ENCODE measurements at places on chromosomes 2 and 18.
A peak's percentile ranks its signal among the peaks of the same experiment; 100 is the strongest.

GRCh38 chr2:61949458-61949713 lies 43.9 kb downstream of the COMMD1 start:
- H3K4me3 ChIP-seq, result no peak overlapping the region
- H3K27ac ChIP-seq, result peak overlapping the region; percentile 29
- H3K27me3 ChIP-seq, result no peaks in the 10 kb centered on the region
- H3K36me3 ChIP-seq, result no peaks in the 10 kb centered on the region
- H3K4me1 ChIP-seq, result no peaks in the 10 kb centered on the region

DNA sequence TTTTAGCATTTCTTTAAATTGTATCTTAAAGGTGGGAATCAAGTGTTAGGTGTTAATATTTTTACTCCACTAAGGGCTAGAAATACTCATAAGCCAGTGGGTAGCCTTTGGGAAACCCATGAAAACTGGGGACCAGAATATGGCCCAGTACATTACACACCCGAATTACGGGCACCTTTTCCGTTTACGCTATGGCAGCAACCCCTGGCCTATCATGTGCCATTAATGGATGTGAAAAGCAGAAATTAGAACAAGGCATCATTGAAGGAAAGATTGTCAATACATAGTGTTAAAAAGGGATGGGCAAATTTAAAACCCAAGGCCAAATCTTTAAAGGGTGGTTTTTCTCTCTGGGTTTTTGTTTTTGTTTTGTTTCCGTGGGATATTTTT lies 781 bp downstream of the FARP2 start:
- H3K4me3 ChIP-seq, result peak overlapping the region; percentile 99
- no peak for DNase-seq
- no peaks in the 10 kb centered on the region for H3K36me3 ChIP-seq
- H3K27me3 ChIP-seq, result no peaks in the 10 kb centered on the region
- peak overlapping the region; percentile 83 for H3K27ac ChIP-seq
- no peaks in the 10 kb centered on the region for H3K4me1 ChIP-seq

GRCh38 chr2:235032949-235033348 lies 81.1 kb downstream of the SH3BP4 start:
- no peak overlapping the region for H3K27ac ChIP-seq
- H3K36me3 ChIP-seq, result no peaks in the 10 kb centered on the region
- H3K4me1 ChIP-seq, result no peaks in the 10 kb centered on the region

DNA sequence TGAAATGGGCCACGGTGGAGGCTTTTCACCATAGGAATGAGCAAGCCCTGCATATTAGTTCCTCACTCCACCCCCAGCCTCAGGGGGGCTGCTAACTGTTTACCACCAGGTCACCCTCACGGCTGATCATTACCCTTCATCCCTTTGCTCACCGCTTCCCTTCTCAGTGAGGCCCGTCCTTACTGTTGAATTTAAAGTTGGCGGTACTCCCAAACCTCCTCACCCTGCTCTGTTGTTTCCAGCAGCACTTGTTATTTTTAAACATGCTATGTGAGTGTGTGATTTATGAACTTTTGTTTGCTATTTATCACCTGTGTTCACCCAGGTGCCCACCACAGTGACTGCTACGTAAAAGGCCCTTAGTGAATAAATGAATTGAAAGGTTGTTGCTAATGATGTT lies 243.6 kb downstream of the ZNF407 start:
- H3K4me1 ChIP-seq, result no peaks in the 10 kb centered on the region
- H3K4me3 ChIP-seq, result no peak overlapping the region
- DNase-seq, result no peak
- no peak overlapping the region for H3K27ac ChIP-seq

- H3K4me3 ChIP-seq, result no peak overlapping the region
- DNase-seq, result no peak
- H3K27ac ChIP-seq, result no peak overlapping the region
- H3K36me3 ChIP-seq, result no peaks in the 10 kb centered on the region
- no peaks in the 10 kb centered on the region for H3K27me3 ChIP-seq
Observed at GRCh38 chr2:159176555-159176954, 109.9 kb downstream of the WDSUB1 start.

DNA sequence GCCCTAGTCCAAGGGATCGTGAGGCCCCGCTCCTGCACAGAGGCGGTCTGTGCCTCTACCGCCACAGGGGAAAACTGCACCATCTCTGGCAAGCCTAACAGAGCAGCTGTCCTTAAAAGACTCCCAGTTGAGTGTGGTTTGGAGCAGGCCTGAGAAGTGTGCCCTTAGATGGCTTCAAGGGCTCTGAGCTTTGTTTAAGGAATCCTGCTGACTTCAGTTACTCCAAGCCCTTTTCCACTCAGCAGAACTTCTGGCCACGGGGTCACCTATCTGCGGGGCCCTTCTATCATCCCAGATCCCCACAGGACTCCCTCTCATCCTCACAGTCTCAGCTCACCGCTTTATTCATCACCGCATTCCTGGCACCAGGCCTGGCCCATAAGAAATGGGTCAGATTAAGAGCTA lies 131.5 kb downstream of the CCDC74A start:
- H3K4me1 ChIP-seq, result no peaks in the 10 kb centered on the region
- H3K4me3 ChIP-seq, result no peak overlapping the region
- no peak for DNase-seq
- no peaks in the 10 kb centered on the region for H3K36me3 ChIP-seq
- no peaks in the 10 kb centered on the region for H3K27me3 ChIP-seq

DNA sequence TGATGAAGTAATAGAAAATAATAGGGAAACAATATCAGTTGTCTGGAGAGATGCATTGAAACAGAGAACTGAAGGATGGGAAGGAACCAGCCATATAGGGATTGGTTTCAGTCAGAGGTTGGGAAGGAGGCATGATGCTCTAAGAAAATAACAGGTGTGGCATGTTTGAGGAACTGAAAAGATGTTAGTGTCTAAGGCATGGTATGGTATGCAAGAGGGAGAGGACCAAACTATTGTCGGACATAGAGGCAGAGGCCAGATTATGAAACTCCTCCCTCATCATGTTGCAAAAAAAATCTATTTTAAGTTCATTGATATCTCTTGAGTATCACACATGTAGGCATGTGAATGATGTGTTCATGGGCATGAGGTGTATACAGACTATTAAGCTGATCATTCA lies 48.9 kb upstream of the EMILIN2 start:
- no peaks in the 10 kb centered on the region for H3K4me1 ChIP-seq
- no peaks in the 10 kb centered on the region for H3K36me3 ChIP-seq
- H3K4me3 ChIP-seq, result no peak overlapping the region

DNA sequence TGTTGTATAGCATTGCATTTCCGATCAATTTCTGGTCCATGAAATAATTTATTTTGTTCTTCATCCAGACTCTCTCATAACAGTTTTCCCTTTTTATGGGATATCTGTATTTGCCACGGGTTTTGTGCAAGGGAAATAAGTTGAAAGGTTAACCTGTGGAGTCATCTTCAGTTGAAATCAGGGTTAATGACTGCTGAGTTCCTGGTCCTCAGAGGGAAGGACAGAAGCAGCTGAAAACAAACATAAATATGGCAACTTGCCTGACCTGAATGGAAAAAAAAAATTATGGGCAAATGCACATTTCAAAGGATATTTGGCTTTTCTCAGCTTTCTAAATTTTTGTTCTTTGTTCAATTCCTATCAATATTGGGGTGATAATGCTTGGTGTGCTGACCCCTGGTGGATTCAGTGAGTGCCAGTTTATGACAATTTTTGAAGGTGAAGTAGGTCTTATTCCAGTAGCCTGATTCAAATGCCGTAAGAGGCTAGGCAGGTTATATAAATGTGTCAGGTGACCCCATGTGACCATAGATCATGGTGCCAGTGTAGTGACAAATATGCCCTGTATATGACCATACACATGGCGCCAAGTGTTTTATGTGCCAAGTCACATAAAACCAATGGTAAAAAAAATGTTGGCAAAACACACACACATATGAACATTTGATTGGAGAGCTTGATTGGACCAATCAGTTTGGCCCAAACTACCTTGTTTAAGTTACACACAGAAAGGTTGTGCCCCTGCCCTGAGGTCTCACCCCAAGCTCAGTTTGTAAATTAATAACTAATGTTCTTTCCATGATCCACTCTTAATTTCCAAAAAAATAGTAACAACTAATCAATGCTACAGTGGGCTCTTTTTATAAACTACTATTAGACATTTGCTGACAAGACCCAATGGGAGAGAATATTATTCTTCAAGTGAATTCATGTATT lies 47.6 kb upstream of the FAM124B start:
- no peaks in the 10 kb centered on the region for H3K36me3 ChIP-seq
- DNase-seq, result no peak
- no peaks in the 10 kb centered on the region for H3K27me3 ChIP-seq
- no peak overlapping the region for H3K4me3 ChIP-seq

- DNase-seq, result no peak
- H3K4me3 ChIP-seq, result no peak overlapping the region
- H3K27me3 ChIP-seq, result no peaks in the 10 kb centered on the region
- no peaks in the 10 kb centered on the region for H3K4me1 ChIP-seq
Observed at GRCh38 chr2:232973796-232974195, 39.3 kb downstream of the NGEF start.

DNA sequence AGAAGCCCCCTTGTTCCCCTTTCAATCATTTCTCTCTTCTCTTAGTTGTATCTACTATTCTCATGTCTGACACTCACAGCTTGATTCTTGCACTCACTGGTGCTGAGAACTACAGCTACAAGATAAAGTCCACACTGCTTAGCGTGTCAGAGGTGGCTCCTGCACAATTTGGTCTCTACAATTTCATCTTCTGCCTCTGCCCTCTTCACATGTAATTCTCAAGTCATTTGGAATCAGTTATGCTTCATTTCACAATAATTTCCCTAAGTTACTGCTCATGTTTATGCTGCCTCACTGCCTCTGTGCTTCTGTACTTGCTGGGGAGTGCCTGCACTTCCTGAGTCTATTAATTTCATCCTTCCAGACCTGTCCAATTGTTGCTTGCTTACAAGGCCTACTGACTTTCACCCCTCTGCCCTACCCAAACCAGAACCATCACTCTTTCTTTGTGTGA lies 11.6 kb upstream of the NAB1 start:
- peak overlapping the region; percentile 68 for H3K27ac ChIP-seq
- H3K4me1 ChIP-seq, result no peaks in the 10 kb centered on the region
- no peaks in the 10 kb centered on the region for H3K36me3 ChIP-seq
- DNase-seq, result no peak
- H3K4me3 ChIP-seq, result no peak overlapping the region
- H3K27me3 ChIP-seq, result no peaks in the 10 kb centered on the region

- no peaks in the 10 kb centered on the region for H3K36me3 ChIP-seq
- H3K27ac ChIP-seq, result no peak overlapping the region
- H3K4me3 ChIP-seq, result no peak overlapping the region
Observed at GRCh38 chr2:45617496-45617895, 6.4 kb upstream of the SRBD1 start.

- H3K36me3 ChIP-seq, result no peaks in the 10 kb centered on the region
- H3K27me3 ChIP-seq, result no peaks in the 10 kb centered on the region
Observed at GRCh38 chr2:210288408-210288807, 26.6 kb downstream of the MYL1 start.

- no peaks in the 10 kb centered on the region for H3K27me3 ChIP-seq
- no peaks in the 10 kb centered on the region for H3K36me3 ChIP-seq
- H3K27ac ChIP-seq, result no peak overlapping the region
- H3K4me3 ChIP-seq, result no peak overlapping the region
- no peaks in the 10 kb centered on the region for H3K4me1 ChIP-seq
Observed at GRCh38 chr2:240857039-240858008, 11.3 kb upstream of the AGXT start.

GRCh38 chr2:156935616-156936015 lies 321.9 kb upstream of the GALNT5 start:
- no peak overlapping the region for H3K4me3 ChIP-seq
- DNase-seq, result no peak
- H3K27me3 ChIP-seq, result no peaks in the 10 kb centered on the region
- no peak overlapping the region for H3K27ac ChIP-seq
- H3K36me3 ChIP-seq, result no peaks in the 10 kb centered on the region

DNA sequence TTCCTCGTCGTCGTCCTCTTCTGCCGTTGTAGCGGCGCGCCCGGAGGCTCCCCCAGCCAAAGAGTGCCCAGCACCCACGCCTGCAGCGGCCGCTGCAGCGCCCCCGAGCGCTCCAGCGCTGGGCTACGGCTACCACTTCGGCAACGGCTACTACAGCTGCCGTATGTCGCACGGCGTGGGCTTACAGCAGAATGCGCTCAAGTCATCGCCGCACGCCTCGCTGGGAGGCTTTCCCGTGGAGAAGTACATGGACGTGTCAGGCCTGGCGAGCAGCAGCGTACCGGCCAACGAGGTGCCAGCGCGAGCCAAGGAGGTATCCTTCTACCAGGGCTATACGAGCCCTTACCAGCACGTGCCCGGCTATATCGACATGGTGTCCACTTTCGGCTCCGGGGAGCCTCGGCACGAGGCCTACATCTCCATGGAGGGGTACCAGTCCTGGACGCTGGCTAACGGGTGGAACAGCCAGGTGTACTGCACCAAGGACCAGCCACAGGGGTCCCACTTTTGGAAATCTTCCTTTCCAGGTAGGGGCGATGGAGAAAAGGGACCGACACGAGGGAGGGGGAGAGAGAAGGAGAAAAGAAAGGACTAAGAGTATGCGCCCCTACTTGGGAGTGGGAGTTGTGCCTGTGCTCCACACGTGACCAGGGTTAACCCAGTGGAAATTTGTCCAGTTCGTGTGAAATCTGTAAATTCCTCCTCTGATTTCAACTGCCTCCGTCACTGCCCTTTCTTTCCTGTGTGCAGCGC lies 800 bp downstream of the HOXD13 start:
- H3K27ac ChIP-seq, result no peak overlapping the region
- peaks cover 67% of the 10 kb centered on the region for H3K27me3 ChIP-seq
- H3K36me3 ChIP-seq, result no peaks in the 10 kb centered on the region
- DNase-seq, result no peak
- H3K4me3 ChIP-seq, result peak overlapping the region; percentile 14
- peaks cover 21% of the 10 kb centered on the region for H3K4me1 ChIP-seq

DNA sequence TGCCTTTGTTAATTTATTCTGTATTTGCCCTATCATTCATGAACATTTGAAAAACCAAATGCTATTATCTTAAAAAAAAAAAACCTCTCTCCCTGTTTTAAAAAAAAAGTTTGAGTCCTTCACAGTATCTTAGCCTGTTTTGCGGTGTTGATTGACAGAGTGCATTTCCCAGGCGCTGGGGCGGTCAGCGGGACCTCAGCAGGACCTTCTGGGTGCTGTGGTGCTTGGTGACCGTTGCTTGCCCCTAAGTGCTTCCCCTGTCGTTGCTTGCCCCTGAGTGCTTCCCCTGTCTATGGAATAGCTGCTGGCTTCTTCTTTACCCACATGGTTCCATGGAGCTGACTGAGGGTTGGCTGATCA lies 12.1 kb downstream of the ATP6V1C2 start:
- DNase-seq, result no peak
- H3K4me1 ChIP-seq, result no peaks in the 10 kb centered on the region
- no peak overlapping the region for H3K27ac ChIP-seq
- H3K27me3 ChIP-seq, result no peaks in the 10 kb centered on the region
